ENCODE measurements at places on chromosomes 2 and 18.

- DNase-seq = no peak
Observed at GRCh38 chr18:23274638-23275482, 139.6 kb downstream of the CABLES1 start.

- DNase-seq = peak; percentile 81
Observed at GRCh38 chr18:23498877-23499276, 4.4 kb upstream of the RMC1 start.

GRCh38 chr2:212265777-212266176 is 272.8 kb downstream of the ERBB4 start:
- no peak for DNase-seq

GRCh38 chr18:79458917-79459803 is 63.4 kb downstream of the NFATC1 start:
- no peak for DNase-seq

GRCh38 chr2:241636182-241637017 is 558 bp downstream of the THAP4 start:
- DNase-seq = peak; percentile 37

DNA sequence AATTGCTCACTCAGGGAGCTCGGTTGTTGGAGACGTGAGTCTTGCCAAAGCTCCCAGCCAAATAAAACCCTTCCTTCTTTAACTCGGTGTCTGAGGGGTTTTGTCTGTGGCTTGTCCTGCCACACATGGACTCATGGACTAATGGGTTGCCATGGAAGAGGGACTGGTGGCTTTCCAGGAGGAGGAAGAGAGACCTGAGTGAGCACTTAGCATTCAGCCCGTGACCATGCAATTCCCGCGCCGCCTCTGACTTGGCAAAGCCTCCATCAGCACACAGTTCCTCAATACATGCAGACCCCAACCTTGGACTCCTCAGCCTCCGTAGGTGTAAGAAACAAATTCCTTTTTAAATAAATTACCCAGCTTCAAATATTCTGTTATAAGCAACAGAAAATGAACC is 57.3 kb upstream of the TMEM18 start:
- DNase-seq = no peak

DNA sequence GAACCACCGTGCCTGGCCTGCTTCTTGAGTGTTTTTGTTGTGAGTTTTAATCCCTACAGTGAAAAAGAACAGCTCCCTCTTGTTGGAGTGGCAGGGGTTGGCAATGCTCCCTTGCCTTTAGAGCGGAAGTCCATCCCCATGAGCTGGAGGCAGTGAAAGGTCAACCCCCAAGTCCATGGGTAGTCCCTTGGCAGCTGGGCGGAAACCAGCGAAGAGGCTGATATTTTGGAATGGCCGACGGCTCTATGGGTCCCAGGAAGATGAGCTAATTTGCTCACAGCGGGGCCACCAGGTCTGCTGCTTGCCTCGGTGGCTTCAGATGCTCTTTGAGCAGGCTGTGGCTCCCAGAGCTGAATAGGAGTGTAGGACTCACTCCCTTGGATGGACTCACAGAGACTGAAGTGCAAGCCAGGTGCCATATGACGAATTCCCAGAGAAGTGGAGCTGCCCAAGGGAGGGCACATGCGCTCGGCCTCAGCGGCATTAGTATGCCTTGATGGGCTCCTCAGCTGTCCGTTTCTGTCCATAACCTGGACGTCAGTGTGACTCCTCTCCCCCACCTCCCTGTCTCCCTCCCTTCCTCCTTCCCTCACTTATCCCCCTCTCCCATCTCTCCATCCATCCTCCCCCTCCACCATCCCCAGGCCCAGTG is 25.4 kb upstream of the RHOB start:
- no peak for DNase-seq

GRCh38 chr18:46028536-46028891 is 43.5 kb downstream of the PSTPIP2 start:
- no peak for DNase-seq

DNA sequence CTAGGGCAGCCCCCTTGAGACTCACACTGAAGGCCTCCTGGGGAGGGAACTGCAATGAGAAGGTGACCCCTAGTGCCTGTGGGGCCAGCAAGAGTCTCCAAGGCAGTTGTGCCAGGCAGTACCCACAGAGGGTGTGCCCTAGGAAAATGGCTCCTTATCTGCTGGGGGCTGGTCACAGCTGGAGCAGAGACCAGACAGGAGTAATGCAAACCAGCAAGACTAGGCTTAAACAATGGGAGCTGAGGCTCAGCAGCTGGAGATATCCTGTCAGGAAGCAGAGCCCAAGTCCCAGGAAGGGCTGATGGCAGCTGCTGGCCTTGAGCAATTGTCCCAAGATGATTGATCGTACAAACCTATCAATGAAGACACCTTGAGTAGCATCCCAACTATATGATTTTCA is 26.8 kb upstream of the E2F6 start:
- no peak for DNase-seq

- no peak for DNase-seq
Observed at GRCh38 chr18:48994926-48995835, 44.4 kb upstream of the SMAD7 start.

- DNase-seq = no peak
Observed at GRCh38 chr18:75638223-75638775, 210.8 kb upstream of the SMIM21 start.

- no peak for DNase-seq
Observed at GRCh38 chr18:57931038-57931437, 113.0 kb upstream of the NEDD4L start.

GRCh38 chr2:37460896-37461229 is 116.4 kb downstream of the QPCT start:
- no peak for DNase-seq

GRCh38 chr2:46023165-46023854 is 273.9 kb upstream of the EPAS1 start:
- DNase-seq = no peak

GRCh38 chr2:178891265-178891958 is 84.2 kb upstream of the TTN start:
- DNase-seq = peak; percentile 66

DNA sequence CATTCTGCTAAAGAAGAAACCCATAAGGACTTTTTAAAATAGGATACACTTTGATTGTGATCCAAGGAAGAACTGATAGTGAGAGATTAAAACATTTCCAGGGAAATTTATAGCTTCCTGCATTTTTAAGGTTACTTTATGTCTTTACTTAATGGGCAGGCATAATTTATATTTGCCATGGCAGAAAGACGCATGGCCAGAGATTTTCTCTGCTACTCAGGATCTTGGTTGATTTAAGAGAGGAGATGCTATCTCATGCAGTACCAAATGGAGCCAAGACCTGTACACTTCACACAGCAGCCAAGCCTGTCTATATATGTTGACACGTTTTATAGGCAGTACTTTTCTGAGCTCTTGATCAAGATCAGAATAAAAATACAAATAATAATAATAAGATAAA is 60.9 kb upstream of the NT5C1B start:
- DNase-seq = no peak

All from CD4-positive, alpha-beta T cell treated with Interleukin-17A for 4 hours (primary cell).